ENCODE measurements at places on chromosomes 7 and 10.

GRCh38 chr10:44245601-44245938 is 139.3 kb downstream of the CXCL12 start:
- DNase-seq = no peak

DNA sequence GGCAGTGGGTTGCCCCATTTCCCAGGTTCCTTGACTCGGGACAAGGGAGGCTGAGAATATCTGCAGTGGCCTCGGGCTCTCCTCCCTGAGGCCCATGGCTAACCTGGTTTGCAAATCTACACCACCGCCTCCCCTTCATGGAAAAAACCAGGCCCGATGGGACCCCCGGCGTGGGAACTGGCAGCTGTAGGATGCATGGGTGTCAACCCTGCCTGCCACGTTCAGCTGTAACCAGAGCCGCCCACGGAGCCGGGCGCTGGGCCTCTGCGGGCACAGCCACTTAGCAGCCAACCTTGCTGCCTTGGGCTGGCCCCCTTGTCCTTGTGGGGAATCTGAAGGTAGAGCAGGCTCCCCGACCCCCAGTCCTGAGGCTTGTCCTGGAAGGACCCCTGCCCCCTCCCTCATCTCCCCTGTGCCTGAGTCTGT is 1.6 kb downstream of the PWWP2B start:
- no peak for DNase-seq

GRCh38 chr10:11493646-11494045 is 117.8 kb downstream of the USP6NL start:
- DNase-seq = no peak

DNA sequence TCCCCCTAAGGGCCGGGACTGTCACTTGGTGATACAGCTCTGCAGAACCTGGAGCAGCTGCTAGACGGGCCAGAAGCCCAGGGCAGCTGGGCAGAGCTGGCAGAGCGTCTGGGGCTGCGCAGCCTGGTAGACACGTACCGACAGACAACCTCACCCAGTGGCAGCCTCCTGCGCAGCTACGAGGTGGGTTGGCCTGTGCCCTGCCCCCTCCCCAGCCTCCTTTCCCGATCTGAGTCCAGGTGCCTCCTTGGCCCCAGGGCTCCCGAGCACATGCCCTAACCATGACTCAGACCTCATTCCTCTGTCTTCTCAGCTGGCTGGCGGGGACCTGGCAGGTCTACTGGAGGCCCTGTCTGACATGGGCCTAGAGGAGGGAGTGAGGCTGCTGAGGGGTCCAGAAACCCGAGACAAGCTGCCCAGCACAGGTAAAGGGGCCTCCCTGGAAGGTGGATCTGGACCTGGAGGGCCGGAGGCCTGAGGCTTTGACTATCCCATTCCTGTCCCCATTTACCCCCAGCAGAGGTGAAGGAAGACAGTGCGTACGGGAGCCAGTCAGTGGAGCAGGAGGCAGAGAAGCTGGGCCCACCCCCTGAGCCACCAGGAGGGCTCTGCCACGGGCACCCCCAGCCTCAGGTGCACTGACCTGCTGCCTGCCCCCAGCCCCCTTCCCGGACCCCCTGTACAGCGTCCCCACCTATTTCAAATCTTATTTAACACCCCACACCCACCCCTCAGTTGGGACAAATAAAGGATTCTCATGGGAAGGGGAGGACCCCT is 6.4 kb downstream of the NFKB2 start:
- no peak for DNase-seq

- DNase-seq = no peak
Observed at GRCh38 chr10:34292194-34292565, 522.9 kb downstream of the PARD3 start.

DNA sequence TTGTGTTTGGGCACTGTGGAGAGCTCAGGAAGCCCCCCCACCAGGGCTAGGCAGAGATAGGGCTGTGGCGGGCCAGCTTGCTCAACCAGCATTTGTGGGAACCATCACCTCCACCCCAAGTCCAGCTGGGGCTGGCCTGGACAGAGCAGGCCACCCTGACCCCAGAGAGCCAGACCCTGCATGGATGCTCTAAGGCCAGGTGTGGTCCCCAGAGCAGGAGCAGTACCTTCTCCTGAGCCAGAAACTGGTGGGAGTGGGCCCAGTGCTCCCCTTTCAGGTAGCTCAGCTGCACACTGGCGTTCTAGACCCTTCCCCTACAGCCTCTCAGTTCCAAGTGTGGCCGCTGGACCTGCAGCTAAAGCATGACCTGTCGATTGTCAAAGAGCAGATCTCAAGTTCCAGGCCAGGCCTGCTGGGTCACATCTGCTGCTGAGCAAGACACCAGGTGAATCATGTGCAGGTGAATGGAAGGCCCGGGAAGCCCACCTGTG is 57.2 kb downstream of the RASGEF1A start:
- peak; percentile 27 for DNase-seq

- no peak for DNase-seq
Observed at GRCh38 chr10:97659589-97659988, 19.1 kb downstream of the PI4K2A start.

GRCh38 chr7:130273933-130274255 is 7.2 kb downstream of the CPA2 start:
- DNase-seq = no peak

GRCh38 chr7:130831817-130832481 is 97.9 kb upstream of the KLF14 start:
- no peak for DNase-seq

DNA sequence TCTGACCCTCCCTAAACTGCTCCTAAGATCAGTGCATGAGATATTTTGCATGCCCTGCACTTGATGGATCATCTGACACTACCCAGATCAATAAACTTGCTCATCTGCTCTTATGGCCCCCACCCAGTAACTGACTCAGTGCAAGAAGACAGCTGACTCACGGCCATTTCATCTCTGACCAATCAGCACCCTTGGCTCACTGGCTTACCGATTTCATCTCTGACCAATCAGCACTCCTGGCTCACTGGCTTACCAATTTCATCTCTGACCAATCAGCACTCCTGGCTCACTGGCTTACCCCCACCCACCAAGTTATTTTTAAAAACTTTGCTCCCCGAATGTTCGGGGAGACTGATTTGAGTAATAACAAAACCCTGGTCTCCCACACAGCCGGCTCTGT is 37.2 kb upstream of the OPTN start:
- DNase-seq = no peak

DNA sequence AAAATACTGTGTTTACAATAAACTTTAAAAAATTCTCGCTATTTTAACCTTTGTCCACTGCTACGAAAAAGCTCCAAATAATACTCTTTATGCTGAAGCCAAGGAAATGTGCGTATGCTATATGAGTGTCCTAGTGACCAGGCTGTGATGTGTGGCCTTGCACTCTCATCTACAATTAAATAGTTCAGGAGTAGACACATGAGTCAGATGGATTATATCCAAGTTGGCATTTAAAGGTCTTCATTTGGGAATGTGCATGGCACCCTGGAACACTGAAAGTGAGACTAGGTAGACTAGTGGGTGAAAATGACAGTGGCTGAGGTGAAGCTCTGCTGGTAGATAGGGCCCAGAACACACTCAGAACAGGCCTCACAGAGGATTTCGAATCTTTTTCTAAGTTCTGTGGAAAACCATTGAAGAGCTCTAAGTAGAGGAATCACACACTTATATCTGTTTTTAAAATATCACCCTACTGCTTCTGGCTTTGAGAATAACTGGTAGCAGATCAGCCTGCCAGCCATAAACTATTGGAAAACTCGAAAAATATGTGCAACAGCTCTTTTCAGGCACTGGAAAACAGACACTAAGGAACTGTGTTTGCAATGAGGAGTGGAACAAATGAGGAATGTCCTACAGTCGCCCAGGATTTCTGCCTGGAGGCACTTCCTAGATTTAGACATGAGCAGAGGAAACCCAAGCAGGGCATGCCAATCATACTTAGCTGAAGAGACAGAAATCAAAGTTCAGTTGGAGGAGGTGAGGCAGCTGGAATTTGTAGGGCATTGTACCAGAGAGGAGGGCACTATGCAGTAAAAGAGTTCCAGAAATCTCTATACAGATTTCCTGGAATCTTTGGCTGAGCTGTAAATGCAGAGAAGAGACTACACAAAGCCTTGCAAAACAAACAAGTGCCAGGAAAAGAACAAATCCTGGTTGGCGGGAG is 603.8 kb upstream of the LRRTM3 start:
- no peak for DNase-seq

DNA sequence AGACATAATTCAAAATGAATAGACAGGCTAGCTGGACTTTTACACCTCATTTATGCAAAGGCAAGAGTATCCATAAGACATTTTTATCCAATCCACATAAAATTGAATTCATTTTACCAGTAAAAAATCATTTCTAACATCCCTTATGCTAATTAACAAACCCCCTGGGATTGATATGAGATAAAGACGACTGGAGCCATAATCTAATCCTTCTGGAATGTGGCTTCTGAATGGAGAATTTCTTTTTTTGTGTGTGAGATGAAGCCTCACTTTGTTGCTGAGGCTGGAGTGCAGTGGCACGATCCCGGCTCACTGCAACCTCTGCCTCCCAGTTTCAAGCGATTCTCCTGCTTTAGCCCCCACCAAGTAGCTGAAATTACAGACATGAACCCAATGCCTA is 90.4 kb downstream of the AKR1D1 start:
- DNase-seq = no peak

GRCh38 chr7:10677668-10678232 is 295.9 kb upstream of the PHF14 start:
- DNase-seq = no peak

DNA sequence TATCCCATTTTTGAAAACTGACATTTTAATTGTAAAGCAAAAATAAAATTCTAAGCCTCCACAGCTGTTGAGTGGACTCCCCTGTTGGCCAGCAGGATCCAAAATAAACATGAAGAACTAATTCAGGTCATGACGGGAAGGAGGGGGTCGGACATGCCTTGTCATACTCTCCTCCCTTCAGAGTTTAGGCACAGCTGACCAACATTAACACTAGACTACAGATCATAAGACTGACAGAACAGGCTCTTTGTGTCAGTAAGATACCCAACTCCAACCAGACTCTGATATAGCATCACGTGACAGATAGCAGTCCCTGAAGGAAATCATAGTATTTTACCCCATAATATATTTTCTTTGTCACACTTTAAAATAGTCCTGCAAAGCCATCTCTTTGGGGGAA is 20.9 kb upstream of the ZNF12 start:
- DNase-seq = no peak

- no peak for DNase-seq
Observed at GRCh38 chr10:2478656-2479055, 588.7 kb upstream of the PFKP start.

GRCh38 chr7:126723966-126724544 is 528.7 kb downstream of the GRM8 start:
- DNase-seq = no peak

DNA sequence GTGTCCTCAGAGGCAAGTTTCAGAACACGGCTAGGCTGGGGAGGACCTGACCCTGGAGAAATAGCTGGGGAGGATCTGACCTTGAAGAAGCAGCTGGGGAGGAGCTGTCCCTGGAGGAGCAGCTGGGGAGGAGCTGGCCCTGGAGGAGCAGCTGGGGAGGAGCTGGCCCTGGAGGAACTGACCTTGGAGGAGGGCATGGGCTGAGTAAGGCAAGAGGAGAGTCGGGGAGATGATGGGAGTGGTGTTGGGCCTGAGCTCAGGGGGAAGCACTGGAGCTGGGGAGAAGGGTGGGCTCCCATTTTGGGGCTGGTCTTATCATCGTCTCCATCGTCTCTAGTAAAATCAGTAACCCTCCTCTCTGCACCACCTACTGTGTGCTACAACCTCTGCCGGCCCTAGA is 179.8 kb upstream of the SHH start:
- DNase-seq = no peak

DNA sequence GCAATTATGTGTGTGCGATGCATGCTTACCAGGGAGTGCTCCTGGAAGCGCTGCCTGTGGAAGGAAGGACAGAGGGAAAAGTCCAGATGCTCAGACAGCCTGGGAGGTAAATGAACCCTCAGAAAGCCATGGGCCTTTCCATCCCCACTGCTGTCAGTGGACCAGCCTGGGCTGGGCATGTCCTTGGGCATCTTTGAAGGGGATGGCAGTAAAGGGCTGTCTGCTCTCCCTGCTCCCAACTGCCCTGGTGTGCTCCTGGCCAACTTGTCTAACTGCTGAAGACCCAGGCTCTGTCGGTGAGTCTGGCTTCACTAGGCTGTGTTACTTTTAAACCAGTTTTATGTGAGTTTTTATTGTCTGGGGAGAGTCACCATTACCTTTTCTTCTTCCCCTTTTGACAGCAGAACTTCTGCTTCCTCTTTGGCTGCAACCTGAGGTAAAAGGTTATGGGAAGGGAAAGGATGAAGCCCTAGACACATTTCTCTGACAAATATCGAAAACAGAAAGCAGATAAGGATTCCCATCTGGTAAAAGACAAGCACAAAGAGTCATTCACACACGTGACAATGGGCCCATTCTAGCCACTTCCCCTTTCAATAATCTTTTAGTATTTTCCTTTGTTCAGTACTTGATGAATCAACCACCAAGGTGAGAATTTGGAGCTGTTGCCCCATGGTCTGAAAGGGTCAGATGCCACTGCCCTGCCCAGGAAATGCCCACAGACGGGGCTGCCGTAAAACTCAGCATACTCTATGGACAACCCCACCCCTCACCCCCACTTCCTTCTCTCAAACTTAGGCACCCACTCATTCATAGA is 27.6 kb upstream of the PIK3AP1 start:
- no peak for DNase-seq

- peak; percentile 30 for DNase-seq
Observed at GRCh38 chr7:20064974-20065862, 152.0 kb downstream of the MACC1 start.

- no peak for DNase-seq
Observed at GRCh38 chr10:115167751-115168150, 74.6 kb downstream of the ATRNL1 start.

GRCh38 chr7:90715067-90715466 is 118.9 kb downstream of the CDK14 start:
- no peak for DNase-seq

DNA sequence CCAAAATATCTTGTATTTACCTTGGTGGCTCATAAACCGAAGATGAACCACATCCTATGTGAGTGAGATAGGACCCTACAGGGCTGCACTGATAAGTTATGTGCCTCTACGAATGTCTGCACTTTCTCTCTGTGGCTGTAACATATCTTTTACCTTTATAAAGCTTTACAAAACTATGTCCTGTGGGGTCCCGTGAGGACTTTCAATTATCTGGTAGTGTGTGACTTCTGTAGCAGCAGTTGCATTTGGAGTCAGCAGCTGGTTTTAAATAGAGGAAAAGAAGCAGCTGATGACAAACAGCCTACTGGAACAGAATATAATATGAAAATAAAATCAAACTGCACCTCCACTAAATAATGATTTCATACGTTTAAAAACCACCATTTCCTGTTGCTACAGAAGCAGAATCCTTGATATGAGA is 222.4 kb upstream of the GNAI1 start:
- no peak for DNase-seq

GRCh38 chr7:143327903-143328302 is 12.0 kb downstream of the CLCN1 start:
- no peak for DNase-seq

DNA sequence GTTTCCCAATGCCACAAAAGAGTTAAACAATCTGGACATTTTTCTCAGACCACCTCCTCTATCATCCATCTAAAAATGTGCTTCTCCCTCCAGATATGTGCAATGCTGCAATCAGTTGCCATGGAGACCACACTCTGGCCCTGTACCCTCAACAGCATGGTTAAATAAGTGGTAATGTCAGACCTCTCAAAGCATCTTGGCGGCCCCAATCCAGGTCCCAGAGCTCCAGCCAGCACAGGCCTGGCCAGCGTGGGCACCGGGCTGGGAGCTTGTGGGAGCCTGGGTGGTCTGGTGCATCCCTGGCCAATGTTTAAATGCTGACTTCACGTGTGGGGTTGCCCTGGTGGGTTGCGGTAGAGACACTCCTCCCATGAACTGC is 362.9 kb upstream of the ZNF32 start:
- no peak for DNase-seq
